ENCODE measurements at places on chromosomes 6 and 20.

DNA sequence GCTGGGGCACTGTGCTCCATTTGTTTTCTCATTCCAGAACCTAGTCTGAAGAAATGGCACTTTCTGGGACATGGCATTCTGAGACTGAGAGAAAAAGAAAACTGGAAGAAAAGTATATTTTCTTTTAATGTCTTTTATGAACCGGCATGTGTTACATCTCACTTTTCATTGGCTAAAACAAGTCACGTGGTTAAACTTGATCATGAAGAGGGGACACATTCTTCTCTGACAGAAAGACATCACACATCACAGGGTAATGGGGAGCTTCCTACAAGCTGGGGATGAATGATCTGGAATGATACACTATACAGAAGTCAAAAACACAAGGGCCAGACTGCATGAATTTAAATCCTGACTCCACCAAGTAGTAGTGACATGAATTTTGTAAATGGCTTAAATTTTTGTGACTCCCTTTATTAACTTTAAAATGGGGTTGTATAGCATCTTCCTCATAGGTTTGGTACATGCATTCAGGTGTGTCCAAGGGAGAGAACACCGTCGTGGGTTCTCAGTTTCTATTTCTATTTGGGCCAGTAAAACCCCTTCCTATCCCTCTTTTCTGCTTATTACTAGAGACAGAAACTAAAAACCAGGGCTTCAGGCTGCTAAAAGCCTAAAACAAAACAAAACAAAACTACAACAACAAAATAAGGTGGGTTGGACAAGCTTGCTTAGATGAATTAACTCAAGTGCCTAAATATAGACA lies 61.7 kb upstream of the GFRAL start:
- no peak for DNase-seq

DNA sequence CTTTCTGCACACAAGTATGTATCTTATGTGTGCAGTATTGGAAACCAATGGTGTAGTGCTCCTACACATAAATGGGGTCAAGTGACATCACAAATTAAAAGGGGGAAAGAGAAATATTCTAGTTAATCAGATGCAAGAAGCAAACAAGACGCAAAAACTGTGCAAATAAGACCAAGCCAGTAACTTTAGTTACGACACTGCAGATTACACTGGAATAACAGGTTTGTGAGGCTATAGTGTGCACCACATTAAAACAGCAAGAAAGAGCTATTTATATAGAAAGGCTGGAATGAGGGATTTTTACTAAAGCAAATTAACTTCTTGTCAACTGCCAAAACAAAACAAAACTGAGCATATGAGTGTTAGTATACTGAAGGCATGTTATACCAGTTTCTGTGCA lies 45.8 kb downstream of the NR2E1 start:
- no peak for DNase-seq

DNA sequence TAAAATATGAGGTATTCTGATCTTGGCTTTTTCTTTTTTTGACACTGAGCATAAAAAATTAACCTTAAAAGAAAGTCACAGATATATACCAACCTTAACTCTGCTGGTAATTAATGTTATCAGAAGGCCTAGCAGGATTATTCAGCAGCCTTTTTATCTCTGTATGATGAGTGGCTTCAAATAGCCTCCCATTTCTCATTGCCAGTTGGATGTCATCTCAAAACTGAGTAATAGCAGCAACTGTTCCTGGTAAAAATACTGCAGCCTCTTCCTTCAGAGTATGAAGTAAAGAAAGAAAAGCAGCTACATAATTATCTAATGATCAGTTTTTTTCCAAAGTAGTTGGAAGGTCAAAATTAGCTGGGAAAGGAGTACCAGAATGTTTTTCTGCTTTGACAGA lies 24.9 kb upstream of the HDGFL1 start:
- no peak for DNase-seq

GRCh38 chr20:4635781-4636180 lies 85.9 kb upstream of the PRND start:
- no peak for DNase-seq

DNA sequence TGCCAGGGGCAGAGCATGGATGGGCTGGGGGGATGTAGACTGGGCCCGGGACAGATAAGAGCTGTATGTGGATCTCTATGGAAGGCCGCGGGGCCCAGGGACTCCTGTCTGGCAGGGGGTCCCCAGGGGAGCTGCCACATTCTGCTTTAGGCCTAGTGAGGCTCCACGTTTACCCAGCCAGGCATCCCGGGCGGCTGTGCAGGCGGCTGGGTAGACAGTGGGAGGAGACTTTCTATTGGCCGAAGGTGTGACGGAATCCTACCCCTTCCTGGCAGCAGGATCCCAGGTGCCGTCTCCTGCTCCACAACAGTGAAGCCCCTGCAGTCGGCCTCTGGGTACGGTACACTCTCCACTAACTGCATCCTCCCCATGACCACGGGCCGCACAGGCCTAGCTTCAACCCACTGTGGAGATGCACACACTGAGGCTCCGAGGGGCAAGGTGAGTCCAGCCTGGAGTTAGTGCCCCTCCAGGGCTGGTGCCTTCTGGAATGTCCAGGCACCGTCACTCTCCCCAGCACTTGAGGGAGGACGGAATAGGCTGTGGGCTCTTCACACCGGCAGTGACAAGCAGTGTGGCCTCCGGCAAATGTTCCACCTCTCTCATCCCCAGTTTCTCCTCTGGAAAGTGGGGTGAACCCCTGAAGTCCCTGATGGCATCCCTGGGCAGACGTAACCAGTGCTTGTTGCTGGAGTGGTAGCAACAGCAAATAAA lies 36.8 kb upstream of the ZBP1 start:
- no peak for DNase-seq

DNA sequence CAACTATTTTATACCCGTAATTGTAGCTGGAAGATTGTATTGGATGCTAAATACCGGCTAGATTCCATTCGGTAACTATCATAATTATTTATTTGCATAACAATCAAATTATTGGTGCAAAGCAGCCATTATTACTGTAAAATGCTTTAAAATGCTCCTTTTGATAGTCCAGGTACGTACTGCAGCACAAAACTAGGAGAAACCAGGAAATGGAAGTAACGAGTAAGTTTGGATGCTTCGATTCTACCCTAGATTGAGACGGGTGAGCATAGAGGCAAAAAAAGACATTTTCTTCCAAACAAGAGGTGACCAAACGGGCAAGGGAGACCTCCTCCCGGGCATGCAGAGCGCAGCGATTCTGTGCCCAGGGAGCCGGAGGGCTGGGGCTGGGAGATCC lies 469 bp upstream of the XRN2 start:
- no peak for DNase-seq

- no peak for DNase-seq
These were observed 13.7 kb upstream of the RTF2 start for GRCh38 chr20:56454754-56455153.

- DNase-seq: no peak
These were observed 770 bp downstream of the KIF3B start for GRCh38 chr20:32278199-32278643.

GRCh38 chr6:34143884-34144580 lies 1.9 kb downstream of the GRM4 start:
- DNase-seq: no peak

- DNase-seq: no peak
These were observed 67.4 kb upstream of the FABP7 start for GRCh38 chr6:122712093-122712447.

DNA sequence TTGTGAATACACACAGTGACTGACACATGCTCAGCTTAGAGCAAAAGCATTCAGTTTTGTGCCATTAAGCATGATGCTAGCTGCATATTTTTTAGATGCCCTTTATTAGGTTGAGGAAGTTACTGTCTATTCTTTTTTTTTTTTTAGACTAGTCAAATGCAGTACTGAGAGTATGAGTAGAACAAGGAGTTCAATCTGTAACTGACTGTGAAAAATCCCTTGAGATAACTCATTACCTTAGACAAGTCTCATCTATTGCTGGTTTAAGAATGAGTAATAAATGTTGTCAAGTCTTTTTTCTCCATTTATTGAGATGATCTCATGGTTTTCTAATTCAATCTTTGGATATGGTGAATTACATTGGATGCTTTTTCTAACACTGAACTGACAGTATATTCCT lies 23.2 kb downstream of the AHI1 start:
- DNase-seq: no peak

GRCh38 chr6:35035481-35036030 lies 105.6 kb downstream of the TCP11 start:
- no peak for DNase-seq

DNA sequence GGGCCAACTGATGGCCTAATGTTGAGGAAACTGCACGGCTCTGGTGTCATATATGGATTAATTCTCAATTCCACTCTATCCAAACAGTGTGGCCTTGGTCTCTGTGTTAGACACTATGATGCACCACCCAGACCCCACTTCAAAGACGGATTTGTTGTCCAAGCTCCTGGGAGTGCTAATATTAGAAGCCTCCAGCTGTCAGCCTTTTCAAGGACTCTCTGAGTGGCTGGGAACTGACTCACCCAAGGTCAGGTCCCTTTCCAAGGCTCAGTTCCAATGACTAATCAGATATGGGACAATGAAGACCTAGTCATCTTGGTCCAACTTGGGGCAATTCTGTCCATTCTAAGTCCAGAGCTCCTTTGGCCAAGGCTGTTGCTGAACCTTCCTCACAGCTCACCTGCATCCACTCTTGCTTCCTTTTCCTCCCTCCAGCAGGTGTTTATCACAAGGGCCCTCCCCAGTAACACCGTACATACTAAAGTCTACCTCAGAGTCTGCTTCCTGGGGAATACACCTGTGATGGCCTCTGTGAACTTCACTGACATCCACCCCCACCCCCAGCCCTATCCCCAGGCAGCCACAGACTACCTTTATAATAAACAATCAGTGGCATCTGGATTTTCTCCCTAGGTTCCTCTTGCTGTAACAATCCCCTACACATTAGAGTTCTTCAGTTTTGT lies 7.2 kb upstream of the IL20RA start:
- DNase-seq: peak; percentile 1

DNA sequence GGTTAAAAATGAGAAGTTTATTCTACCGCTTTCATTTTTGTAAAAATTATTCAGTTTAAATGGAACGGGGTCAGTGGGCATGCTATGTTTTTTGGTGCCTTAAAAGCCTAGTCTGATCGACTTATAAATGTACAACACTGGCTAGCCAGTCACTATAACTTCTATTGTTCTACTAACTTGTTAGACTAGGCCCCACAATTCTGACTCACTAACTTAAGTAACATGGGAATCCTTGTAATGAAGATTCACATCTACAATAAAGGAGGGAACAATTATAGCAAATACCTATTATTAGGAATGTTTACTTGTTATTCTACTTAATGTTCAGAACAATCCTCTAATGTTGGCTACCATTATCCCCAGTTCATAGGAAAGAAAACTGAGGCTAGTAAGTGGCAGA lies 28.5 kb downstream of the REPS1 start:
- no peak for DNase-seq

DNA sequence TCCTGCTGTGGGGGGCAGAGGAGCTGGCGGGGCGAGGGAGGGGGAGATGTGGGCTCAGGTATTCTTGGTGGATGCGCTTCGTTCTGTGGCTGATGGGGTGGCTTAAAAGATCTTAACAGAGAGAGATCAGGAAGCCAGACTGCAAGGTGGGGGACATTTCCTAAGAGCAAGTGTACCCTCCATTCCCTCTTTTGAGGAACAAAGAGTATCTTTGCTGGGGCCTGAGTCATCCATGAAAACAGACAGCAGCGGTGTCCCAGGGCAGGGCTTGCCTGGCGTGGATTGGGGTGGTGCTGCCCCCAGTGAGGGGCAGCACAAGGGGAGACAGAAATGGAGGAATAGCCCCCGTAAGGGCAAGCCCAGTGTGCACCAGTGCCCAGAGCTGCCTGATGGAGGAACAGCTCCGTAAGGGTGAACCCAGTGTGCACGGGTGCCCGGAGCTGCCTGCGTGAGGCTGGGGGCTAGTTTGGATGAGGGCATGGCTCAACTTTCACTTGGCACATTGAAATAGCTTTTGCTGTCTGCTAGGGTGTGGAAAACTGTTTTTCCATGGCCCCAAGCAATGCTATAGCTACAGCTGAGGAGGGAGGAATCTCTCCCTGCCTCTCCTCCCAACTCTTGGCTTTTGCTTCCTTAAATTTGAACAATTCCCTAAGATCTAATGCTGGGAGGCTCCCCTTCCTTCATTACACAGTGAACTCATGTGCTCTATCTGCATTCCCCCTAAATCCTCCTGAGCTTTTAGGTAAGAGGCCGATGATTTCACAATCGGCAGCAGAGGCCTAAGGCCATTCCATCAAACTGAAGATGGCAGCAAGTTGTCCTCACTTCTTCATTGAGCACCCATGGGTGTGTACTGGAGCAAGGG lies 12.9 kb downstream of the MAPK13 start:
- DNase-seq: no peak

DNA sequence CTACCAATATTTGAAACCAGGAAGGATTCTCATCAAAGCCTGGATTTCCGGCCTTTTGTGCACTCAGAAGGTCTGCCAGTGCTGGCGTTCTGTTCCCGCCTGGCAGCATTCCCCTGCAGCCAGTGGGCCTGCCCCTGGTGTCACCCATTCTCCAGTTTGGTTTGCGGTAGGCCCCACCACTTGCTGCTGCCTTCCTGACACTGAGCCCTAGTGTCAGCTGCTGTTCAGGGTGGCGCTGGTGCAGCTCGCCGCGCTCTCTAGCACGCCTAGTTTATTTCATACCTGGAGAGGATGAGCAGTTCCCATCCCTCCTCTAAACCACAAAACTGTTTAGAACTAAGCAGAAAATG lies 9.5 kb downstream of the NPEPL1 start:
- no peak for DNase-seq

GRCh38 chr6:152983637-152984512 lies 1.0 kb upstream of the FBXO5 start:
- peak; percentile 65 for DNase-seq

DNA sequence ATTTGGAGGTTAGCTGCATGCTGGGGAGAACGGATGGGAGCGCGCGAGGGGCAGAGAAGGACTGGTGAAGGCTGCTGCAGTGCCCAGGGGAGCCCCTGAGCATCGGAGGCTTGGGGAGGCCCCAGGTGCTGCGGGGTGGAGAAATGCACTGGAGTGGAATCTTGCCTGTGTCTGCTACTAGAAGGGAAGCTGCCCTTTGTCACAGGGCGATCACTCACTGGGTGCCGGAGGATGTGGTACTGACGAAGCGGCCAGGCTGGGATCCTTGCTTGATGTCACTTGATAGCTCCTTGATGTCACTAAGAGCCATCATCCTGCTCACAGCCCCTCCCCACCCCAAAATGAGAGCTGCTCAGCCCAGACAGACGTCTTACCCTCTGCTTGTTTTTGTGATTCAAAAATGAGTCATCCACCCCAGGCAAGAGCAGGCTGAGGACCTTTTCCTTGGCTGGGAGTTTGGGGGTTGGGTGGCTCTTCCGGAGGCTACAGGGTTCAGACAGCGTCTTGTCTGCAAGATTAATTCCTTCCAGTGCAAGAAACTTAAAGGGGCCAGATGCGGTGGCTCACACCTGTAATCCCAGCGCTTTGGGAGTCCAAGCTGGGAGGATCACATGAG lies 62.6 kb upstream of the PMEPA1 start:
- DNase-seq: peak; percentile 11

GRCh38 chr6:117444600-117444999 lies 18.9 kb upstream of the ROS1 start:
- DNase-seq: no peak

- DNase-seq: no peak
These were observed 4.3 kb downstream of the BHLHE23 start for GRCh38 chr20:63002511-63002910.
